ENCODE measurements at places on chromosomes 6 and 20.
A peak's percentile ranks its signal among the peaks of the same experiment; 100 is the strongest.

- no peak for DNase-seq
Observed at GRCh38 chr6:93676581-93676980, 257.2 kb upstream of the EPHA7 start.

GRCh38 chr6:4804095-4804494, 27.9 kb downstream of the CDYL start:
- DNase-seq: no peak

- no peak for DNase-seq
Observed at GRCh38 chr6:101386982-101387381, 6.5 kb upstream of the GRIK2 start.

DNA sequence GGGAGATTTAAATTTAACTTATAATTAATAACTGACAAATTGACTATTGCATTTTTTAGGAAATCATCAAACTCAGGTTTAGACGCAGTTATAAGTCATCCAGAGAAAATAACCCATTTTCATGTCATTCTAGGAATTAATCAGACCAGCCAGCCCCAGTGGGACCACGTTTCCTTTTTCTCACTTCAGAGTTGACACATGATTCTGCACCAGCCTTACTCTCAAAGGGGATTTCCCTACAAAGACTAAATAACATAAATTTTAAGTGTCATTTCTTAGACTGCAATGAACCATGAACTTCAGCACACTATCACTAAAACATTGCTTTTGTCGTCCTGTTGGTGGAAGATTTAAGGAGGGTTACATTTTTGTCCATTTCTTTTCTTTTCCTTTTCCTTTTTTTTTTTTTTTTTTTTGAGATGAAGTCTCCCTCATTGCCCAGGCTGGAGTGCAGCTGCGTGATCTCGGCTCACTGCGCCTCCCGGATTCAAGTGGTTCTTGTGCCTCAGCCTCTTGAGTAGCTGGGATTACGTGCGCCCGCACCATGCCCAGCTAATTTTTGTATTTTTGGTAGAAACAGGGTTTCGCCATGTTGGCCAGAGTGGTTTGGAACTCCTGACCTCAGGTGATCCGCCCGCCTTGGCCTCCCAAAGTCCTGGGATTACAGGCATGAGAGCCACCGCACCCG, 3.6 kb downstream of the IPCEF1 start:
- DNase-seq: no peak

GRCh38 chr6:82924799-82925535, 140.7 kb downstream of the UBE3D start:
- DNase-seq: no peak

- DNase-seq: no peak
Observed at GRCh38 chr6:123745895-123746294, 57.8 kb upstream of the NKAIN2 start.

- no peak for DNase-seq
Observed at GRCh38 chr6:148987982-148988381, 241.2 kb downstream of the UST start.

DNA sequence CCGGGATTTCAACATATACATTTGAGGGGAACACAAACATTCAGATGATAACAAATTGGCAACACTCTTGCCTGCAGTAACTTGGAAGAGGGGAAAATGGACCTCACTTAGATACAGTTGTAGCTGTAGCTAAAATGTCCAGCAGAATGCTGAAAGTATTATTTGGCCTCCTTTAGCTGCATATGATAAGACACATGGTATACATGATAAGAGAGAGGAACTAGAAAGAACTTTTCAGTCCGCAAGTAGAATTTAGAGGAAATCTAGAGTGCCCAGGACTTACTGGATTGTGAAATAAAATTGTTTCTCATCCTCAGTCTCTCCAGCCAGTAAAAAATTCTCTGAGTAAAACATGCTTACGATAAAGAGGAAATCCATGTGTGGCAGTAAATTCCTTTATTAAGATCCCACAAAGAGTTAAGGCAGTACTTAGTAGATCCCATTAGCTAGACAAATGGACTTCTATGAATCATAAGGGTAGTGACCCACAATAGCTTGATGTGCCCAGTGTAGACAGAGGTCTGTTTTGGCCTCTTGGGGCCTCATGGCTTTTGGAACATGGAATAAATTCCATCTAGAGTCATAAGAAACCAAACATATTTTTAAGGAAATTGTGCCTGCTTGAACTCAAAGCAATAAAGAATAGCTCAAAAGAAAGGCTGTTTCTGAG, 87.9 kb upstream of the RBM24 start:
- no peak for DNase-seq

- DNase-seq: no peak
Observed at GRCh38 chr20:12827816-12828385, 180.9 kb upstream of the SPTLC3 start.

DNA sequence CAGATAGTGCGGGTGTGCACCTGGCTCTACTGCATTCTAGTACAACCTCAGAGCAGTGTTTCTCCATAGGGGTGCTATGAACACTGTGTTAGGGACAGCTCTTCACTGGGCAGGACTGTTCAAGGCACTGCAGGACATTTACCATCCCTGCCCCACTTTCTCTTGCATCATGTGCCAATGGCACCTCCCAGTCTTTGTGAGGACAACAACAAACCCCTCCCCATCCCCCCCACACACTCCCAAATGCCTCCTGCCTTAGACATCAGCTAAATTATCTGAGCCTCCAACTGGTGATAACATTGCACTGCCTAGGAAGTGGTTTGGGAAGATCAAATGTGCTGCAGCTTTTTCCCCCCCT, 98.9 kb downstream of the FYN start:
- no peak for DNase-seq

- peak; percentile 37 for DNase-seq
Observed at GRCh38 chr6:148109732-148110131, 232.9 kb upstream of the SASH1 start.
